Effector memory CD4-positive, alpha-beta T cell (primary cell): ENCODE measurements at places on chromosomes 6 and 20.

GRCh38 chr6:38503032-38503773 is 136.5 kb downstream of the BTBD9 start:
- no peaks in the 10 kb centered on the region for H3K36me3 ChIP-seq
- H3K4me1 ChIP-seq, result no peaks in the 10 kb centered on the region
- DNase-seq, result no peak
- H3K4me3 ChIP-seq, result no peak overlapping the region
- no peak overlapping the region for H3K27ac ChIP-seq

DNA sequence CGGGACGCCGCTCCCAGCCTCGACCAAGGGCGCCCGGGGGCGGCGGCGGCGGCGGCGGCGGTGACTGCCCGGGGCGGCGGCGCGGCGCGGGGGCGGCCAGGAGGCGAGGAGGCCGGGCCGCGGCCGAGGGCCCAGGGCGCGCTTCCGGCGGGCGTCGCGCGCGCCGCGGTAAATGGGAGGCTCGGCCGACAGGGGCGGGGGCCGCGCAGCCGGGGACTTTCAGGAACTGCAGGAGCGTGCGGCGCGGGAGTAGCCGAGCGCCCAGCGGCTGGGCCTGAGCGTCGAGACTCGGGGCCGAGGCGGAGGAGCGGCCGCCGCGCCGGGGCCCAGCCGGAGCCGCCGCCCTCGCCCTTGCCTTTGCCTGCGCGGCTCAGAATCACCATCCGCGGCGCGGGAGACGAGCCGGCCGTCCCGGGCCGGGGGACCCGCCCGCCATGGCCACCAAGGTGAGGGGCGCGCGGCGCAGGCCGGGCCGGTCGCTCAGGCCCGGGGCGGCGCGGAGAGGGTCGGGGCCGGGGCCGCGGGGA is at the start of gene SNX9:
SNX9 (plus strand) TSS at position 246 of the 527 bp plus-strand sequence; CDS start at position 435, 189 bp downstream.
- DNase-seq, result peak; percentile 61
- H3K4me3 ChIP-seq, result peak within 1 kb of the TSS; percentile 86
- H3K27ac ChIP-seq, result peak within 1 kb of the TSS; percentile 86
- H3K4me1 ChIP-seq, result peaks cover 14% of the 10 kb centered on the region
- no peaks in the 10 kb centered on the region for H3K27me3 ChIP-seq
- H3K36me3 ChIP-seq, result no peaks in the 10 kb centered on the region

DNA sequence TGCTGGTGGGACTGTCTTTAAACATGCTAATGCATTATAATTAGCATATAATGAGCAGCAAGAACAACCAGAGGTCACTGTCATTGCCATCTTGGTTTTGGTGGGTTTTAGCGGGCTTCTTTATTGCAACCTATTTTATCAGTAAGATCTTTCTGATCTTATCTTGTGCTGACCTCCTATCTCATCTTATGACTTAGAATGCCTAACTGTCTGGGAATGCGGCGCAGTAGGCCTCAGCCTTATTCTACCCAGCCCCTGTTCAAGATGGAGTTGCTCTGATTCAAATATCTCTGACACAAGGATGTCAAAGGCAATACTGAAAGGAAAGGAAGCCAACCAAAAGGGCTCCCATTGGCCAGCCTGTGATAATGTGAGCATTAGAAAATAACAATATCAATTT is 29.8 kb upstream of the SEC63 start:
- DNase-seq, result no peak
- H3K4me1 ChIP-seq, result no peaks in the 10 kb centered on the region
- no peaks in the 10 kb centered on the region for H3K27me3 ChIP-seq
- no peak overlapping the region for H3K4me3 ChIP-seq
- no peaks in the 10 kb centered on the region for H3K36me3 ChIP-seq
- H3K27ac ChIP-seq, result no peak overlapping the region

- DNase-seq, result no peak
- H3K4me3 ChIP-seq, result no peak overlapping the region
- no peaks in the 10 kb centered on the region for H3K27me3 ChIP-seq
- H3K27ac ChIP-seq, result no peak overlapping the region
- no peaks in the 10 kb centered on the region for H3K4me1 ChIP-seq
Measured at GRCh38 chr6:52210227-52210626, 24.1 kb downstream of the IL17A start.

- no peaks in the 10 kb centered on the region for H3K4me1 ChIP-seq
- no peak overlapping the region for H3K4me3 ChIP-seq
- H3K27ac ChIP-seq, result no peak overlapping the region
- no peaks in the 10 kb centered on the region for H3K36me3 ChIP-seq
Measured at GRCh38 chr6:116066789-116067188, 6.1 kb upstream of the FRK start.
